SHP77 (cell line): ENCODE measurements at places on chromosomes 1 and 21.
A peak's percentile ranks its signal among the peaks of the same experiment; 100 is the strongest.

GRCh38 chr1:180662709-180663108 is 30.9 kb downstream of the XPR1 start:
- no peak for DNase-seq

DNA sequence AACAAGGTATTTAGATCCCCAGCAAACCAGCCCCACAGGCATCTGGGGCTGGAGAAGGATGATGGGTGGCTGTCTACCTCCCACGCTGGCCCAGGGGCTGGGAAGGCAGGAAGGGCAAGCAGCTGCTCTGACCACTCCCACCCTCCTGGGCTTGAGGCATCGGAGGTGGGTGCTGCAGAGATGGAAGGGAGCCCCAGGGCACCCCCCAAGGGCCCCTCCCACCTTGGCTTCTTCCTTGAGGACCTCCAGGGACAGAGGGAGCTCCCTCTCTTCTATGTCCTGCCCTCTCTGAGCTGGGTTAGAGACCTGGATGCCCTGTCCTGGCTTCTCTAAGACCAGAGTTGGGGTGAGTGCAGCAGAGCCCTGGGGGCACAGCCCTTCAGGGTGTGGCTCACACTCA is 3.1 kb downstream of the CD52 start:
- no peak for DNase-seq

- no peak for DNase-seq
These were observed 49.3 kb downstream of the TRIM62 start for GRCh38 chr1:33132549-33132948.

DNA sequence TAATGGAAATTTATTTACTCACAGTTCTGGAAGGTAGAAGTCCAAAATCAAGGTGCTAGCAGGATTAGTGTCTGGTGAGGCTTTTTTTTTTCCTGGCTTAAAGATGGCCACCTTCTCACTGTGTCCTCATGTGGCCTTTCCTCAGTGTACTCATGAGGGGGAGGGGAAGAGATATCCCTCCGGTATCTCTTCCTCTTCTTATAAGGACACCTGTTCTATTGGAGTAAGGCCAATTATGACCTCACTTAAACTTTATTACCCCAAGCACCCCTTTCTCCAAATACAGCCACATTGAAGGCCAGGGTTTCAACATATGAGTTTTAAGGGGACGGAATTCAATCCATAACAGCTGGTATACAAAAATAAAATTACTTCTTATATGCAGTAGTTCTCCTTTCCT is 203.7 kb upstream of the C1orf87 start:
- peak; percentile 45 for DNase-seq

DNA sequence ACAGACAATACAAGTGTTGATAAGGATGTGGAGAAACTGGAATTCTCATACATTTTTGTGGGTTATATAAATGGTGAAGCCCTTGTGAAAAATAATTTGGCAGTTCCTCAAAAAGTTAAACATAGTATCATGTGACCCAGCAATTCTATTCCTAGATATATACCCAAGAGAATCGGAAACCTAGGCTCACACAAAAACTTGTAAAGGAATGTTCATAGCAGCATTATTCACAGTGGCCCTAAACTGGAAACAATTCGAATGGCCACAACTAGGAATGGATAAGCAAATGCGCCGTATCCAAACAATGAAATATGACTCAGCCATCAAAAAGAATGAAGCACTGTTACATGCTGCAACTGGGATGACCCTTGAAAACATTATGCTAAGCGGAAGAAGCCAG is 3.9 kb upstream of the CD247 start:
- no peak for DNase-seq

DNA sequence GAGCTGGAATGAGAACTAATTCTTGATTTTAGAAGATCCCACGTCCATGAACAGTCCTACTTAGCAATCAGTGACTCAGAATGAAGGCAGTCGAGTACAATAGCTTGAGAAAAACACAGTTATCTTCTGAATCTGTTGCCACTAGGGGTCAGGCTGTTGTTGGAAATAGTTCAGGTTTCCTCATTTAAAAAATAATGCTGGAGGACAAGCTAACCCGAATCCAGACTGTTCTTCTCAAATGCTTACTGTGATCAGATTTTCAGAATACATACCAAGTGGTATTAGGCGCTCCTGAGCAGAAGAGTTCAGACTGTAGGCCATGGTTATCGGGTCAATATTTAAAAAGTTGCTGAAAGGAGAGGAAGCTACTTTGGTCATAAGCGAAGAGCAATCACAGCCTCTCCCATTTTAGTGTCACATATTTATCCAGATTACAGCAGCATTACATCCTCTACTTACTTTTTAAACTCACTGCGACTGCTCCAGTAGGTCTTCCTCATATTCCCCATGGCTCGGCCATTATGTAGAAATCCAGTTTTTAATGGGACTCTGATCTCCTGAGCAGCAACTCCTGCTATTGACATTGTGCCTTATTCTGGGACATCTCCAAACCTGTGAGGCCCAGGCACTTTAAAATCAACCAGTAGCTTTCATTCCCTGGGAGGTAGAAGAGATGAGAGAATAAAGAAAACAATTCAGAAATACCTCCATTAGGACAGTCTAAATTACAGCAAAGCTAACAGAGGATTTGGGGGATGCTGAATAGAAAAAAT is 10.9 kb downstream of the ERRFI1 start:
- DNase-seq: no peak

- no peak for DNase-seq
These were observed 81.0 kb upstream of the CD55 start for GRCh38 chr1:207240325-207241101.

DNA sequence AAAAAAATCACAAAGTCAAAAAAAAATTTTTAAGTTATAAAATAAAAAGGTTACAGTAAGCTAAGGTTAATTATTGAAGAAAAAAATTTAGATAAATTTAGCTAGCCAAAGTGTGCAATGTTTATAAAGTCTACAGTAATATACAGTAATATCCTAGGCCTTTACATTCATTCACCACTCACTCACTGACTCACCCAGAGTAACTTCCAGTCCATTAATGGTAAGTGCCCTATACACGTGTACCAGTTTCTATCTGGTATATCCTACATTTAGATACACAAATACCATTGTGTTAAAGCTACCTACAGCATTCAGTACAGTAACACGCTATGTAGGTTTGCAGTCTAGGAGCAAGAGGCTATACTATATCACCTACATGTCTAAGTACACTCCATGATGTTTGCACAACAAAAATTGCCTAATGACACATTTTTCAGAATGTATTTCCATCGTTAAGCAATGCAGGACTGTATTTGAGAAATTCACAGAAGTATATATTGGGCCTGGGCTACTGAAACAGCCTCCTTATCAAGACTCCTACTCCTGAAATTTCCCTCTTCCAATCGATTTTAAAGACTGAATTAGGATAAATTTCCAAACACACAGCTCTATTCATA is 155.1 kb downstream of the COP1 start:
- no peak for DNase-seq

- no peak for DNase-seq
These were observed 203.6 kb upstream of the CHODL start for GRCh38 chr21:18041012-18041411.

DNA sequence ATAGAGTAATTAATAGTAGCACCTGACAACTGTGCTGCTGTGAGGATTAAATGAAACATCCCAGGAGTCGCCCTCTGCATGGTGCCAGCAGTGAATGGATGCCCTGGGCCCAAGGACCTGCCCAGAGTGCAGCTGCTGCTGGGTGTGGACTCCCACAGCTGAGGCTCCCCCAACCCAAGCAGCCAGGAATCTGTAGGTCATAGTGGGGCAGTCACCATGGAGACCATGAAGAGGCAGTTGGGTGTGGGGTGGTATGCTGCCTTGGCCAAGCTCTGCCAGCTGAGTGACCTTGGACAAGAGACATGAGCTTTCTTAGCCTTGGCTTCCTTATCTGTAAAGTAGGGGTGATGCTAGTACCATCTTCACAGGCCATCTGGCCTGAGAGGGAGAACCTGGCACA is 9.4 kb downstream of the OLIG2 start:
- no peak for DNase-seq

GRCh38 chr1:229019663-229020271 is 251.1 kb upstream of the RAB4A start:
- DNase-seq: no peak

- no peak for DNase-seq
These were observed 77.2 kb upstream of the EFHD2 start for GRCh38 chr1:15332525-15332924.

DNA sequence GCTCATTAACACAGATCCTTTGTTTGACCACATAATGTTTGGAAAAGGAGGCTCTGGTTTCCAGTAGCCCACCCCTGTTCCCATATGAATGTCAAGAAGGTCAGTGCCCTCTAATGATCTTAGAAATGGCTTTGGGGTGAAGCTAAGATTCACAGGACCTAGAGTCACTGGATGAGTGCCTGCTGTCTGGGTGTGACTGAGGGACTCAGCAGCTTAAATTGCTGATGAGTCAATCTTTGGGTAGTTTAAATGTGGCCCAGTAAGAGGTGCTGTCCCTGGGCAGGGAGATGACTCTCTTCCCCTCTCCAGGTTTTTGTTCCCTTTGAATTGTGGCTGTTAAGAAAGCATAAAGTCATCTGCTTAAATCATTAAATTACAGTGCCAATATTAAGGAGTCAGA is 50.6 kb downstream of the L1TD1 start:
- no peak for DNase-seq

GRCh38 chr21:45836694-45837670 is 144.6 kb upstream of the COL6A1 start:
- peak; percentile 75 for DNase-seq

- DNase-seq: no peak
These were observed 179.2 kb downstream of the ATG4C start for GRCh38 chr1:62962901-62963776.

- DNase-seq: peak; percentile 88
These were observed 173.4 kb downstream of the TOMM20 start for GRCh38 chr1:234955107-234955731.

DNA sequence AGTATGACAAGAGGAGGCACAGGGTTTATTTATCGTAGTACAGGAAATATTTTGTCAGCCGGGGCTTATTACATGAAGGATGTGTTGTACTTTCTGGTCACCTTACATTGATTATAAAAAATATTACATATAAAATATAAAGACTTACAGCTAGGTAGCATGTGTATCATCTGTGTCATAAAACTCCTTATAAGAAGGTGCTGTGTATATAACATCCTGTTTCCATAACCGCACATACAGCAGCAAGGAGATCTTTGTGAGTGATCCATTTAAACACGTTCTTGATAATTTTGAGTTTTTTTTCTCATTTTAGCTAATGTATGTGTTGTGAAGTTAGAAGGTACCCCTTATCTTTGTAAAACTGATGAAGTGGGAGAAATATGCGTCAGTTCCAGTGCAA is 60.1 kb downstream of the S100B start:
- DNase-seq: no peak

DNA sequence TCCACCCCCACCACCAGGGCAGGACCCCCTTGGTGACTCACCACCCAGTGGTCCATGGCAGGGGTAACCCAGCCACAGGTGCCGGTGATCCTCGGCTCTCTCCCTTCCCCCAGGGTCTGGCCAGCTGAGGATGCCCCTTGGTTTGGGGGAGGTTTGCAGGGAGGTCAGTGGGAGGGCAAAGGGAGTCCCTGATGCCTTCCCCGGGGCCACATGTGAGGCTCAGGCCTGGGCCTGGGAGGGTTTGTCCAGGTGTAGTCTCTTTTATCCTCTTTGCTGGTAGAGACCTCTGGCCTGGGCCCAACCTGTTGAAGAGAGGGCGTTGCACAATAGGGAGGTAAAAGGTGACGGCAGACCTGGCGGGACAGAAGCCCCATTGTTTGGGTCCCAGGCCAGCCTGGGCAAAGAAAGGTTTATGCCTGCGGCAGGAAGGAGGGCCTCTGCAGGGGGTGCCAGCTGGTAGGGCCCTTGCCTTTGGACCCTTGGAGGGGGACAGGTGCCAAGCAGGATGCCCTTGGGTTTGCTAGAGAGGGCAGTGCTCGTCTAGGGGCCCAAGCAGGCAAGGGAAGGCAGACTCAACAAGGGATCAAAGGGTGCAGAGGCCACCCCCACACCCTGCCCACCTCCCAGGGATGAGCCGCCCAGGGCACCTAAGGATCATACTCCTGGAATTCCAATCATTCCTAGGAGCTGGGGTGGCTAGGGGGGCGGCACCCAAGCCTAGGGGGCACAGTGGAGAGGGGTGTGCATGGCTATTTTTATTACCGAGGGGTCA is 760 bp upstream of the TINAGL1 start:
- no peak for DNase-seq

DNA sequence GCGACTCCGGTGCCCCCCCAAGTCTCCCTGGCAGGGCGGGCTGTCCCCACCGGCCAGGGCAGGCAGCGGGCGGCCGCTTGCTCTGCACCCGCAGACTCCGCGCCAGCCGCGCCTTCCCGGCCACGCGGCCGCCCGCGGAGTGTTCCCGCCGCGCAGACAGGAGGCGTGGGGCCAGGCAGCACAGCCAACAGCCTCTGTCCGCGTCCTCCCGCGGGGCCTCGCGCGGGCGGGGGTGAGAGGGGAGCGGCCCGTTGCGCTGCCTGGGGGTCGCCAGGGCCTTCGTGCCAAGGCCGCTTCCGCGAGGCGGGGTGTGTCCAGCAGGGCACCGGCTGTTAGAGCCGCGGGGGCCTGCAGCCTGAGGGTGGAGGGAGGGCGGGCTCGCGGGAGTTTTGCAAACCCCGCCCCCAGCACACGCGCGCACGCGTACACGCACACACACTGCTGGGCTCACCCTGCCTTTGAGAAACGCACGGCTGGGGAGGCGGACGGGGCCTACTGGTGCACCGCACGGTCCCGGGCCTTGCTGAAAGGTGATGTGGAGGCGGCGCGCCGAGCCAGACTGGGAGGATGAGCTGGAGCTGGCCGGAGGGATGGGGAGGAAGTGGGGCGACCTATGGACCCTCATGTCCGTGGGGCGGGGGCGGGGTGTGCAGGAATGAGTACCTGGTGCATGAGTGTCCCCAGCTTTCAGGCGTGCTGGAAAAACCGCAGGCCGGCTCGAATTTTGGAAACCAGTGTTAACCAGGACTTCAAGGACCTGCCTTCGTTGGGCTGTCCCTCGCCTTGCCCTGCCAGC is 41.5 kb downstream of the KIAA1614 start:
- no peak for DNase-seq

- no peak for DNase-seq
These were observed 71.7 kb upstream of the PRMT6 start for GRCh38 chr1:106984801-106985200.

DNA sequence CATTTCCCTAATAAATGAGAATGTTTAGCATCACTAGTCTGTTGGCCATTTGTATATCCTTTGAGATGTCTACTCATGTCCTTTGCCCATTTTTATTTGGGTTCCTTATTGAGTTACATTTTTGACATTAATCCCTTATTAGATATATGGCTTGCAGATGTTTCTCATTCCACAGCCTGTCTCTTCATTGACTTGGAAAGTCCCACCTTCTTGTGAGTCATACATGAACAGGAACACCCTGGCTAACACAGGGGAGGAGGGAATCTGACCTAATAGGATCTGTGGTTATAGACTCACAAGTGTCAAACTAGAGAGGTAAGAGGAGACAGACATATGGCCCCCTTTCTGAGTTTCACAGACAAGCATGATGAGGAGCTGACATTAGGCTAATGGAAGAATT is 11.5 kb downstream of the ZP4 start:
- no peak for DNase-seq

- no peak for DNase-seq
These were observed 34.0 kb downstream of the GLIS1 start for GRCh38 chr1:53704804-53705445.

GRCh38 chr1:73868810-73869336 is 329.1 kb downstream of the LRRIQ3 start:
- DNase-seq: no peak
